ENCODE measurements at places on chromosomes 1 and 21.

- no peak for DNase-seq
These were observed 15.6 kb upstream of the CSF1 start for GRCh38 chr1:109894823-109895719.

DNA sequence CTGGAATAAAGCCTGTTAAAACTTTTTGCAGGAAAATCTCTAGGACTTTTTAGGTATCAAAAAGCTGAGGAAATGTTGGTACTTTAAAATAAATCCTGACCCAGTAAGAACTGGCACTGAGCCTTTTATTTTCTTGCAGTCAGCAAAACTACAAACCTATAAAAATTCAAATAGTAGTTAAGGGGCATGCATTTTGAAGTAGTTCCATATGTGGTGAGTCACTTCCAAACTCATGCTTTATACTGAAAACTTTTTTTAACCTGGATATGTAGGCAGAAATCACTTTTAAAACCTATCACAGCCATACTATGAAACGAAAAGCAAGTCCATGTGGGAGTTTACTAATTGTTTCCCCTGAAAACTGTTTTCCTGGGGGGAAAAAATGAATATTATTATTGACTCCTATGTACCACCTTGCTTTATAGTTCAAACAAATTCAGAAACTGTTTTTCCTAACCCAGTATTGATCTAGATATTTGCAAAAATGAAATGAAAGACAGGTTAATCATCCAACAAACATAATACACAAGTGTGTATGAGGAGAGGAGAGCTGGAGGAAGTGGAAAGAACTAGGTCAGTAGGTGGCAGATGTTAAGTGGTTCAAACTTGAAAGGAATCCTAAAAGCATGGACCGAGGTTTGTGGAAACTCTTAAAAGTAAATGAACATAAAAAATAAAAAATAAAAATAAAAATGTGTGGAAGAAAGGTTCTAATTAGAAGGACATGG, 30.5 kb downstream of the NRIP1 start:
- no peak for DNase-seq

- DNase-seq, result no peak
These were observed 927.2 kb downstream of the BRINP3 start for GRCh38 chr1:189550498-189550897.

GRCh38 chr1:55539652-55540512, 324.7 kb upstream of the USP24 start:
- no peak for DNase-seq

Measured in NCI-H748 treated with DMSO at 0.1 percent for 48 hours (cell line).